Jurkat, Clone E6-1 (cell line): ENCODE measurements at places on chromosomes 7 and 10.

- no peak for DNase-seq
Observed at GRCh38 chr10:71264345-71265200, 52.2 kb downstream of the UNC5B start.

- no peak for DNase-seq
Observed at GRCh38 chr10:70978181-70978580, 89.8 kb upstream of the PCBD1 start.

GRCh38 chr10:9911488-9911887 lies 1106.2 kb upstream of the CELF2 start:
- no peak for DNase-seq

GRCh38 chr7:18268571-18268970 lies 227.0 kb upstream of the HDAC9 start:
- DNase-seq = no peak

DNA sequence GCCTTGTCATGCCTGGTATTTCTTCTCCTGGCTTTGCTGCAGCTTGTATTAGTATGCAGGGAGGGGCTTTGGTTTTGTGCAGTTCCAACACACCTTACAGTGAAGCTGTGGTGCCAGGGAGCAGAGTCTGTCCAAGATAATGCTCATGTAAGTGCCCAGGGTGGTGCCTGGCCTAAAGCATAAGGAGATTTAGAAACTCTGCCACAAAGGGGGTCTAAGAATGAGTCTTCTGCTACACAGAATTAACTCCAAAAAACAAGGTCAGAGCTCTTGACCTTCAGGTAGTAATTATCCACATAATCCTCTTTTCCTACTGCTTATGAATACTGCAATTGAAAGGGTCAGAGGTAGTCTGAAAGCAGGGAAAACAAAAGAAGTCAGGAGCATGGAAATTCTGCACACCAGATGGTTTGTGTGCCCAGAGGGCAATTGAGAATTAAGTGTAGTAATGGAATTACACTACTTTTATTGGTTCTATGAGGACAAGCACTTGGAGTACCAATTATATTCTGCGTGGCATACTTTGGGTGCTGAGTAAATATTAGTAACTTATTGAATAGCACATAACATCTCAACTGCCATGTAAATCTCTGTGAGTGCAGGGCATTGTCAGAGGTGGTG lies 121.5 kb downstream of the KAT6B start:
- DNase-seq = no peak

- no peak for DNase-seq
Observed at GRCh38 chr7:6293202-6293601, 20.8 kb upstream of the CYTH3 start.

DNA sequence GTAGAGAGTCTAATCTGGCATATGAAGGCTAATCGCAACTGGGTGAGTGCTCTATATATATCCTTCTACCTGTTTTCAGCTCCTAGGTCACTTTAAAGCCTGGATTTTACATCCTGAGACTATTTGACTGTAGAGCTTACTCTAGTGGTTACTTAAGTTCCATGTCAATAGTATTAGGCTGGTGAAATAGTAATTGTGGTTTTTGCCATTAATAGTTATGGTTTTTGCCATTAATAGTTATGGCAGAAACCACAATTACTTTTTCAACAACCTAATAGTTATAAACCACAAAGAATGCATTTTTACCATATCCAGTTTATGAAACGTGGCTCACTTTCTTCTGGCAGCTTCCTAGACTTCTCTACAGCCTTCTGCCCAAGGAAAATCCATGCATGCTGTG lies 263.1 kb upstream of the KIAA1217 start:
- no peak for DNase-seq

DNA sequence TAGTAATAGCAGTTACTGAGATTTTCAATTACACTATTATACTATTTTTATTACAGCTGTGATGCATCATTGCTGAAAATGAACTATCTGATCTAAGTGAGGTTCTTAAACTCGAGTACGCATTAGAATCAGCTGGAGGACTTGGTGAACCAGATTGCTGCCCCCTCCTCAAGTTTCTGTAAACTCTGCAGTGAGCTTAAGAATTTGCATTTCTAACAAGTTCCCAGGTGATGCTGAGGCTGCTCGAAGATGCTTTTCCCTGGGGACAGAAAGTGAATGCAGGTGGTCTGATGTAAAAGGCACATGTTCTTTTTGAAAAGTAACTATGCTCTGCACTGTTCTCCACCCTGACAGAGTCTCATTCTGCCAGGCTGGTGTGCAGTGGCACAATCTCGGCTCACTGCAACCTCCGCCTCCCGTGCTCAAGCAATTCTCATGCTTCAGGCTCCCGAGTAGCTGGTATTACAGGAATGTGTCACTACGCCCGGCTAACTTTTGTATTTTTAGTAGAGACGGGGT lies 12.5 kb downstream of the RNF133 start:
- DNase-seq = no peak

GRCh38 chr10:132027423-132027983 lies 38.2 kb upstream of the JAKMIP3 start:
- no peak for DNase-seq

- no peak for DNase-seq
Observed at GRCh38 chr7:118477036-118477435, 252.5 kb downstream of the ANKRD7 start.

GRCh38 chr7:24899905-24900304 lies 80.1 kb downstream of the OSBPL3 start:
- DNase-seq = no peak

DNA sequence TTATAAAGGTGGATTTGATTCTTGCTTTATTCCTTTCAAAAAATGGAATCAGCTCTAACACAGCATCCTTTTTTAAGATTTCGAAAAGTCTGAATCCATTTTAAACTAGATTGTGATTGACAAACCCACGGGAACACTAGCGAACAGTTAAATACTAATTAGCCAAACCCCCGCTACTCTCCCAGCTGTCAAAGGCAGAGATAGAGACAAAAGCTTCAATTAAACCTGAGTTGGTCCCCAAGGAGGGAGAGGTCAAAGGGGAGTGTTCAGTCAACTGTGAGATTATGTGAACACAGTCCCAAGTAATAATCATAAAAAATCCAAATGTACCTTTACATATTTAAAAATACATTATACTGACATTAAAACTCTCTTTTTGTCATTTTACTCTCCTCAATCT lies 65.7 kb upstream of the TBX20 start:
- no peak for DNase-seq

GRCh38 chr7:89687211-89687610 lies 467.1 kb upstream of the STEAP1 start:
- no peak for DNase-seq

- DNase-seq = no peak
Observed at GRCh38 chr10:423178-423577, 266.3 kb downstream of the DIP2C start.

GRCh38 chr10:77583527-77583926 lies 54.1 kb downstream of the KCNMA1 start:
- no peak for DNase-seq

DNA sequence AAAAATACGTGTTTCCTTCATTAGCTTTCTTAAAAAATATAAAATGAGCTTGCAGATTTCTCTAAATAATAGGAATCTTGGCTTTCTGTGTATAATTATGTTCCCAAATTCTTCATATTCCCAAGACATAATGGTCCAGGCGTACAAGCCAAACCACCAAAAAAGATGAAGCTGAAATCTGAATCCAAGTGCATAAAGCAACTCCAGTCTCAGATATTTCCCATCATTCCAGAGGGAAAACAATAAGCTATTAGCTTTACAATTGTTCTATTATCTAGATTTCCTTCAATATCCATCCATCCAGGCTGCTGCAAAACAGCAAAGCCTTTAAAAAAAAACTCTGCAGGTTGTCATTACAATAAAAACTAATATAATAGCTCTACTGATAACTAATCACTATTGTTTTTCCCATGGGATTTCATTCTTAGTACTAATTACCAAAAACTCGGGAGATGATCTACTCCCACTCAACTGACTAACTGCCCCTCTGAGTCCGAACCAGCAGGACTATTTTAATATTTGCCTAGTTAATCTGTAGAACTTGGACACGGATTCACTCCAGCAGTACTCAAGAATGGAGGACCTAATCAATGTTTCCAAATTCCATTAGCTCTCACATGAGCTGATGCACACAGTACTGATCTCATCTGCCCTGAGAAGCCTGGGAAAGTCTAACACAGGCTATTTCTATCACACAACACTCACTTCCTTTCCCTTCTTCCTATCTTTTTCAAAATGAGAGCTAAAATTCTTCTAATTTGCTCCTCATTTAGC lies 108.9 kb upstream of the ASAH2 start:
- DNase-seq = no peak

GRCh38 chr10:99426689-99427088 lies 3.7 kb downstream of the GOT1 start:
- DNase-seq = no peak

DNA sequence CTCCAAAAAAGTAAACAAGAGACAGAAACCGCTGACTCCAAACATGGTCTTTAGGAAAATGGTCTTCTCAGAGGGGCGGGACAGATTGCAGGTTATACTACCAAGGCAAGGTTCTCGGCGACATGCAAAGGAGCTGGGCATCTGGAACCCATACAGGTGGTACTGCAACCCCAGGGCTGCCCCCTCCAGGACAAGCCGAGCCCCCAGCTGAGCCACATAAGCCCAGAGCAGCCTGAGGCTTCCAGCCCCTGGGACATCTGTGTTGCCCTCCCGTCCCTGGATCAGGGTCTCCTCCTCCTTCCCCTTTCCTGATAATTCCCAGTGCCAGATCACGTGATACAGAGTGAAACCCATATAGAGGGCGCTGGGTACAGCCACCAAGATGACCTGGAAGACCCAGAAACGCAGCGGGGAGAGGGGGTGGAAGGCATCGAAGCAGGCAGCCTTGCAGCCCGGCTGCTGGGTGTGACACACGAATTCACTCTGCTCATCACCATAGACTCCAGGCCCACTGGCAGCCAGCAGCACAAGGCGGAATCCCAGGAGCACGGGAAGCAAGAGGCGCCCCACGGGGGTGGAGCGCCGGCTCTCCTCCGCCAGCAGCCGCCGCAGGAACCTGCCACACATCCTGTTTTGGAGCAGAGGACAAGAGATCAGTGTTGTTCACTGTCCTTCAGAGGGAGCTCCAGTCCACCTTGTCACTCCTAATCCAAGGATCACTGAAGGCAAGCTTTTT lies at the start of gene GJC3:
TSS of gene GJC3 (minus strand) at position 627 of the 736 bp plus-strand sequence. CDS start at position 627, 0 bp downstream.
- DNase-seq = peak; percentile 22

DNA sequence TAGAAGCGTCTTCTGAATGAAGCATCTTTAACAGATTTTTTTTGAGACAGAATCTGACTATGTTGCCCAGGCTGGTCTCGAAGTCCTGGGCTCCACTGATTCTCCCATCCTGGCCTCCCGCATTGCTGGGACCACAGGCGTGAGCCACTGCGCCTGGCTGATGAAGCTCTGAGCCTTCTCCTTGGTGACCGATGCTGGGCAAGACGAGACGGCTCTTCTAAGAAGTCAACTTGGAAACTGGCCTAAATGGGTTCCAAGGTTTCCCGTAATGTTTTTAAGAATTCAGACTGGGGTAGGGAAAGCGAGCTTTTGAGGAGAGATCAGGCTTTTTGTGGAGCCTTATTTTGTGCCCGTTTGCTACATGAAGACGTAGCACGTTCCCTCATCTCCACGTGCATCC lies 224.5 kb downstream of the ZMYND11 start:
- no peak for DNase-seq

DNA sequence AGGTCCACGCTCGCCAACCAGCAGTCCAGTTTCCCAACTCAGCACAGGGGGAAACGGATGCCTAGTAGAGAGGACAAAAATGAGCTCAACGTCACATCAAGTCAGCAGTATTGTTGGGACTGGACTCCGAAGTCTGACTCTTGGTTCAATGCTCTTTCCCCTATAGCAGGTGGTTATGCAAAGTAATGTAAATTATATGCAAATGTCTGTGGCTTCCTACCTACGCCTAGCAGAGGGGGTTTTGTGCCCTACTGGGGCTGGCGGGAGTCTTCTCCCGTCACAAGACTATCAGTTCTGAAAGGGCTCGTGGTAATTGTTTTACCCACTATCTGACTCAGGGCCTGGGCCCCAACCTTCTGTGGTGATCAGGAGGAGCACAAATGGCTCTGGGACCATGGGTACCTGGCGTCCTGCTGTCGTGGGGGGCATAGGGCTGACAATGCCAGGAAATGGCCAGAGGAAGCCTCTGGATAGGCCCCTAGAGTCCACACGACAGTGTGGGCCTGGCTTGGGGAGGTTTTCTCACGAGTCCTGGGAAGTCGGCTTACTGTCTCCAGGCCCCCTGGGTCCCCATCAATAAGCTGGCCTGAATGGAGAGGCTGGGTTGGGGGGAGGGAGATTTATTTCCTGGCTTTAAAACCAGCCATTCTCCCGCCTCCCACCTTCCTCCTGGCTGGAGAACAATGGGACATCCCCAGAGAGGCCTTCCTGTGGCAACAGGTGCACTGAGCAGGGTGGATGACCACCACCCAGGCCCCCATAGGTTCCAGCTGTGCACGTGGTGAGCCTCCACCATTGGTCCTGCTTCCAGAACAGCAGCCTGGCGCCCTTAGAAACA lies 41.8 kb downstream of the UNC5B start:
- no peak for DNase-seq

- no peak for DNase-seq
Observed at GRCh38 chr7:134778941-134779740, at the start of gene CALD1. CALD1 (plus strand) TSS chr7:134779634; CDS start chr7:134867734, 88,100 bp downstream.

GRCh38 chr10:124525751-124526600 lies 64.4 kb downstream of the LHPP start:
- DNase-seq = no peak

DNA sequence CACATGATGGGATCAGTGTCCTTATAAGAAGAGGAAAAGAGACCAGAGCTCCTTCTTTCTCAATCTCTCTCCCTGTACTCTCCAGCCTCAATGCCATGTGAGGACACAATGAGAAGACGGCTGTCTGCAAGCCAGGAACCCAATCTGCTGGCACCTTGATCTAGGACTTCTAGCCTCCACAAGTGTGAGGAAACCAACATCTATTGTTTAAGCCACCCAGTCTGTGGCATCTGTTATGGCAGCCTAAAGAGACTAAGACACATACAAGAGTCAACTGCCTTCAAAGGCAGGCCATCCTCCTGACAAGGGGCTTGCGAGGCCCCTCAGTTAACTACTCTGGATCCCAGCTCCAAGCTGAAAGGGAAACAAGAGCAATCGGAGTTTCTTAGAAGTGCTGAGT lies 218.2 kb upstream of the FRMD4A start:
- no peak for DNase-seq

- no peak for DNase-seq
Observed at GRCh38 chr10:30396293-30396692, 37.7 kb upstream of the MAP3K8 start.

- no peak for DNase-seq
Observed at GRCh38 chr10:96414303-96414702, 55.5 kb upstream of the OPALIN start.
